Liver (tissue), 10 donors: ENCODE measurements at places on chromosomes 6 and 20.

DNA sequence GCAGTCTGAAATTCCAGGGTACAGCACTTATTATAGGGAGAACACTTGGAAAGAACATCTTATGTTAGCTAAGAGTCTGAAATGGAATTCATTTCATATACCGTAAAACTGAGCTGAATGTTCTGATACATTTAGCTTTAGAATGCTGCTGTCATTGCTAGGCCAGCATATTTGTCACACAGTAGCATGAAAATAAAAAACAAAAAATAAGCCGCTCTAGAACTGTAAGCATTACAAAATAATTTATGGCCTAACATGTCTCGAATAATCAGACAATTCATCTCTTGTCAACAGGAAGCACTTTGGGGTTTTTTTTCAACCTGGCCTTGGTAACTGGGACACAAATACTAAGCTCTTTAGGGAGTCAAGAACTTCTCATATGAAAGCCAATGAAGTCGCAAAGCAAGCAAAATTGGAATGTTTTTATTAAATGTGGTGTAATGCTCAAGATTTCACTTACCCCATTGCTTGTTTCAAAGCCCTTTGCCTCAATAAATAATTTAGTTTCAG is 115.7 kb downstream of the PHACTR1 start:
- DNase-seq: no peak

DNA sequence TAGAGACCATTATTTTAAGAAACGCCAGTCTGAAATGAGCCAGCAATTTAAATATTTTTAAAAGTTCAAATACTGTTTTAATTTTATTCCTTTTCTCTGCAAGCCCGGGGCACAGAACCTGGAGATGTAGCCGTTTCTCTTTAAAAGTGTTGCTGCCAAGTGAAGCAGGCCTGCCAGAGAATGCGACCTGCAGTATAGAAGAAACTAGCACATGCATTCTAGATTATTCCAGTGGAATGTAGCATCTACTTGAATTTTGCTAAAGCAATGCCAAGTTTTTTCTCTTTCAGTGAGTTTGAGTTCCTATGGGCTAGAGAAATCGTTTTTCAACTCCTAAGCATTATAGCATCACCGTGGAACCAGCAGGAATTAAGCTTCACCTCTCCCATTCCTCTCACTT is 101.3 kb downstream of the QRSL1 start:
- DNase-seq: no peak

DNA sequence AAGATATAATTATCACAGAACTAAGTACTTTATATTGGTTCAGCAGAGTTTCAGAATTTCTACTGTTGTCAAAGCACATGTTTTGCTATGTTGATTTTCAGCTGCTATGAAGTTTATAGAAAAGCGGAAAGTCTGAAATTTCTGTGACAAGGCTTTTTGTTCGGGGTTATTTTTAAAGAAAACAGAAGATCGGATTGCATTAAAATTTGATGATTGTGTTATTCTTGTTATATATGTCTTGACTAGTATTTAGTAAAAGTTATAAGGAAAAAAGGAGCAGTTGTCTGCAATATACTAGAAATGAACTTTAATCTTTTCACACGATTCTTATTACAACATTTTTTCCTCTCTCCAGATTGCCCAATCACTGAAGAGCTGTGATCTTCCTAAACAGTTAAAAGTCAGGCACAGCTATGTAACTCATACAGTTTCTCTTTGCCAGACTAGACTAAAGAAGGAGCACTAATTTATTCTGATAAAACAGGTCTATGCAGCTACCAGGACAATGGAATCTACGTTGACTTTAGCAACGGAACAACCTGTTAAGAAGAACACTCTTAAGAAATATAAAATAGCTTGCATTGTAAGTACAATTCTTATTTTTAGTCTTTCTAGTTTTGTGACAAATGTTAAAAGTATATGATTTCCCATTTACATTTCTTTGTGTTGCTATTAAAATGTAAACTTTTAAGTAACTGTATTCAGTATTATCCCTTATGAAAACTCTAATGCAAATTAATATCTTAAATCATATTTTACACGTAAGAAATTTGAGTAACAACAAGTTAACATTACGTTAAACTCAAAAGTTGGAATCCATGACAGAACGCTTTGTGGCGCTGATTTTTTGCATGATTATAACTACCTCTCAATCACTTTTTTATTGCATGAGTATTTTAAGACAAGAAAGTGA is at the start of gene ENPP3:
TSS of gene ENPP3 (plus strand) at position 423 of the 913 bp plus-strand sequence. CDS start at position 506, 83 bp downstream.
- no peak for DNase-seq

DNA sequence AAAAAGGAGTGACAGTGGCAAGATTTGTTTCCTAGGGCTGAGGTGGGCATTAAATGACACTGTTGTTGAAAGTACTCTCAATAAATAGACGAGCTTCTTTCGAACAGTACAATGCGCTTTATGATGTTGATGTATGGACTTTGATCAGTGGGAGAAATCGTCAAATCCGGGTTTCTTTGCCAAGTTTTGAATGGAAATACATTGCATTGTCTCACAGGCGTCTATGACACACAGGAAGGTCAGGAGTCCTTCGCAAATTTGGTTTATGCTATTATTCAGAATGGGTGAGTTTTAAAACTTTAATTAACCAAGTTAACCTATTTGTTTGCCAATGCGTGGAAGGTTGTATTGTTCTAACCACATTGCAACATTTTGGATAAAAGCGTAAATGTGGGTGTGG is 547.3 kb upstream of the SLC35B3 start:
- no peak for DNase-seq

DNA sequence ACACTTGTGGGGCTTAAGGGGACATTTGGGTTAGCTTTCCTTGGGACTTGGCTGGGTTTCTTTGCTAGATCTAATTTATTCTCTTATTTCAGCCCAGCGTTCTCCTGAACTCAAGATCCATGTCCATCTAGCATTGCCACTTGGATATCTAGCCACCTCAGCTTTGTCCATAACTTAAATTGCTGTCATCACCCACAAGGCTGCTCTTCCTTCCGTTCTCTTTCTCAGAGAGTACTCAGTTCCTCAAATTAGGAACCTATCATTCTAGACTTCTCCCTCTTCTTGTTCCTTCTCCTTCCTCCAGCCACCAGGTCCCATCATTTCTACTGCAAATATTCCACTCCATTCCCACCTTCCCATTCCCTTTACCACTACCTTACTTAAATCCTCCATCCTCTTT is 4.3 kb downstream of the SMIM26 start:
- no peak for DNase-seq
